ENCODE measurements at places on chromosomes 16 and 17.

GRCh38 chr17:47423406-47424295 is 99.9 kb downstream of the EFCAB13 start:
- DNase-seq = no peak

GRCh38 chr17:2178798-2179501 is 124.0 kb downstream of the HIC1 start:
- no peak for DNase-seq

DNA sequence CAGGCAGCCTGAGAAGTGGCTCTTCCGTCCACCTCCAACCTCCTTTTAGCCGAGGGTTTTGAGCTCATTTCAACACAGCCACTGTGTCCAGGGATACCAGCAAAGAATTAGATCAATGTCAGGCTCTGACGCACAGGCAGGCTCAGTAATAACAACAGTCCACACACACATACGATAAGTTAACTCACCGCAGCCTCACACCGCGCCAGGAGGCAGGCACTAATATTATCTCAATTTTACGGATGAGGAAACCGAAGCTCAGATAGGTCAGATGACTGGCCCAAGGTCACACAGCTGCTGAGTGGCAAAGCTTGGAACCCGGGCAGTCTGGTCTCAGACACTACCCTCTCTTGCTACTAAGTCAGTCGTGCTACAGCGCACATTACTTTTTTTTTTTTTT is 22.9 kb downstream of the ABR start:
- DNase-seq = no peak

GRCh38 chr16:531494-532125 is 4.1 kb downstream of the CAPN15 start:
- no peak for DNase-seq

DNA sequence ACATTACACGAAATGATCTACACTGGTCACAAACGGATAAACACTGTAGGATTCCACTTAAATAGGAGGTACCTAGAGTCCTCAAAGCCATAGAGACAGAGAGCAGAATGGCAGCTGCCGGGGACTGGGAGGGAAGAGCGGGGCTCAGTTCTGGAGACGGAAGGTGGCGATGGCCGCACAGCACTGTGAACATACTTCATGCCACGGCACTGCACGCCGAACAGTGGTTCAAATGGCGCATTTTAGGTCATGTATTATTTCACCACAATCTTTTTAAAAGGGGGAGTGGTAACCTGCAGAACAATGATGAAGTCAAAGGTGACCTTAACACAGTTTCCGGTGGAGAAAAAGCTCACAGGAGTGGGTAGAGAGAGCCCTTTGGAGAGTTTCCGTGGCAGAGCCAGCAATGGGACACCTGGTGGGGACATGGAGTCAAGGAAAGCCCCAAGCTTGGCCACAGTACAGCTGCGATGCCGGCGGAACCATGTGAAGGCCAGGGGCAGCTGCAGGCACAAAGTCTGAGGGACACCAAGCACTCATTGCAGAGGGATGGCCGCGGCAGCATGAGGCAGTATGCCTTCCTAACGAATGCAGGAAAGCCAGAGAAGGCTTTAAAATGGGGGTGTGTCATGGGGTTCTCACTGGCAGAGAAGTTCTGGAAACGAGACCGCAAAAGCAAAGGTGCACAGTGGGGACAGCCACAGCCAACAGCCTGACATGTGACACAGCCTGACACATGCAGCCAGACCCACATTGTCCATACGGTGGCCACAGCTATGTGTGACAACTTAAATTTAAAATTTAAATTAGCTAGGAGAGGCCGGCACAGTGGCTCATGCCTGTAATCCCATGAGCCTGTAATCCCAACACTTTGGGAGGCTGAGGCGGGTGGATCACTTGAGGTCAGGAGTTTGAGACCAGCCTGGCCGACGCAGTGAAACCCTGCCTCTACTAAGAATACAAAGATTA is 7.3 kb downstream of the FLCN start:
- DNase-seq = no peak

DNA sequence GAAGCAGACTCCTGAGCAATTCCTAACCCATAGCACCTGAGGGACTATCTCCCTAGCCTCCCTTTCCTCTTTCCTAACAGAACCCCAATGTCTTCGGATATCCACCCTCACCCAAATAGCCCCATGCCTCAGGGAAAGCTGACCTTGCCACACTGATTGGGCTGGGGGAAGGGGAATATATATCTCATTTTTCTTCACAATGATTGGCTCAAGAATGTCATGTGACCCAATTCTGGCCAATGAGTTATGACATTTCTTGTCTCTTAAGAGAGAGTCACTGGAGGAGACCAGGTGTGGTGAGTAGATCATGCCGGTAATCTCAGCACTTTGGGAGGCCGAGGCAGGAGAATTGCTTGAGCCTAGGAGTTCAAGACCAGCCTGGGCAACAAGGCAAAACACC is 71.9 kb upstream of the NLK start:
- no peak for DNase-seq

GRCh38 chr16:78100112-78100467 is 636 bp downstream of the WWOX start:
- no peak for DNase-seq

GRCh38 chr17:44359458-44360143 is 4.1 kb downstream of the FAM171A2 start:
- no peak for DNase-seq

DNA sequence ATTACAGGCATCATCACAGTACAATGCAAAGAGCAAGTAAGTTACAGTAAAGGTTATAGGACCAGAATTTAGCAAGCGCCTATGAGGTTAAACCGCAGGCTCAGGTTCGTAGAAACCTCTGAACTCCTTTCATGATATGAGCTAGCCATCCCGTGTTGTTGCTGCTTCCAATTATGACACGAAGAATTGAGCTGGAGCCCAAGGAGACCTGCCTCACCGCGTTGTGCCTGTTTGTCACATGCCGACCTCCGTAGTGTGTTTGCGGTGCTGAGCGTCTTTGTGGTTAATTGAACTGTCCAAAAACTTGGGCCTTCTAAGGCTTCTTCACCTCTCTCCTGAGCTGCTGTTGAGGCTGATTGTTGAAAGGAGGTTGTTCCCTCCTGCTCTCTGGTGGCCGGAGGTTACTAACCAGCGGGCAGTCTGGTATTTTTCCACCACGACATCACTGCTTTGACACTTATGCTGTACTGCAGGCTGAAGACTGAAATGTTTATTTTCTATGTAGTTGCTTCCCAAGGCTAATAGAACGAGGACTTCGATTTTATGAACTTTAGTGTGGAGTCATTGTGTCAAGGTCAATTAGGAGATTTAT is 67.5 kb downstream of the SEC14L1 start:
- no peak for DNase-seq

DNA sequence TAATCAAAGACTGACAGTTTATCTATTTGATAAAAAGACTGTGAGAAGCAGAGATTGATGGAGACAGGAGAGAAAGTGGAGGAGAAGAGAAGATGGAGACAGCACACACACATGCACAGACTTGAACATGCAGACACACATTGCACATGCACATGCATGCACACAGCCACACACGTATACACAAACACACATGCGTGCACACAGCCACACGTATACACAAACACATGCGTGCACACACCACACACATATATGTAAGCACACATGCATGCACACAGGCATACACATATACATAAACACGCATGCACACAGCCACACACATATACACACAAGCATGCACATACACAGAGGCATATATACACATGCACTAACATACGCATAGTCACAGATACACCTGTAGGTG is 313.4 kb downstream of the HAPSTR1 start:
- no peak for DNase-seq

DNA sequence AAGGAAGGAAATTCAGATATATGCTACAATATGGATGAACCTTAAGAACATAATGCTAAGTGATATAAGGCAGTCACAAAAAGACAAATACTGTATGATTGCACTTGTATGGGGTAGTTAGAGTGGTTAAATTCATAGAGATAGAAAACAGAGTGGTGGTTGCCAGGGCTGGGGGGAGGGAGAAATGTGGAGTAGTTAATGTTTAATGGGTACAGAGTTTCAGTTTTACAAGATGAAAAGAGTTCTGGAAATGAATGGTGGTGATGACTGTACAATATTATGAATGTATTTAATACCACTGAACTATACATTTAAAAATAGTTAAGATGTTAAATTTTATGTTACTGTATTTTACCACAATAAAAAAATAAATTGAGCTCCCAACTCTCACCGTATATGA is 157.9 kb downstream of the TOX3 start:
- no peak for DNase-seq

- no peak for DNase-seq
Observed at GRCh38 chr16:4654011-4654963, 29.7 kb downstream of the MGRN1 start.

DNA sequence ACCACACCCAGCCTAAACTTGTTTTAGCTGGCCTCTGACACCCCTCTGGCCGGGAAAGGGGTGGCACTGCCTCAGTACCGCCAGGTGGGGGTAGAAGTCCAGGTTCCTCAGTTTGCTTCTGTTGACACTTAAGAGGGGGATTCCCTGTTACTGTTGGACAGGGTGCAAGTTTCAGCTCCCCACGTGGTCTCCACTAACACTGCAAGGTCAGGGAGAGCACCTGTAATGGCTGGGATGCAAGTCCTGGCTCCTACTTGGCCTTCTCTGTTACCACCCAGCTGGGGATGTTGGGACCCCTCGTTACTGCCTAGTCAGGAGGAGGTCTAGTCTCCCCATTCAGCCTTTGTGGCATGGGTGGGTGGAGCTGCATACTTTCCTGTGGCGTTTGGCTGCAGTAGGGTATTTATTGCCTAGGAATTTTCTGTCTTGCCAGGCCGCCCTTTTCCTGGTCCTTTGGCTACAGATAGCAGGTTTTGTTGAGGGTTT is 10.6 kb upstream of the MFAP4 start:
- DNase-seq = no peak

DNA sequence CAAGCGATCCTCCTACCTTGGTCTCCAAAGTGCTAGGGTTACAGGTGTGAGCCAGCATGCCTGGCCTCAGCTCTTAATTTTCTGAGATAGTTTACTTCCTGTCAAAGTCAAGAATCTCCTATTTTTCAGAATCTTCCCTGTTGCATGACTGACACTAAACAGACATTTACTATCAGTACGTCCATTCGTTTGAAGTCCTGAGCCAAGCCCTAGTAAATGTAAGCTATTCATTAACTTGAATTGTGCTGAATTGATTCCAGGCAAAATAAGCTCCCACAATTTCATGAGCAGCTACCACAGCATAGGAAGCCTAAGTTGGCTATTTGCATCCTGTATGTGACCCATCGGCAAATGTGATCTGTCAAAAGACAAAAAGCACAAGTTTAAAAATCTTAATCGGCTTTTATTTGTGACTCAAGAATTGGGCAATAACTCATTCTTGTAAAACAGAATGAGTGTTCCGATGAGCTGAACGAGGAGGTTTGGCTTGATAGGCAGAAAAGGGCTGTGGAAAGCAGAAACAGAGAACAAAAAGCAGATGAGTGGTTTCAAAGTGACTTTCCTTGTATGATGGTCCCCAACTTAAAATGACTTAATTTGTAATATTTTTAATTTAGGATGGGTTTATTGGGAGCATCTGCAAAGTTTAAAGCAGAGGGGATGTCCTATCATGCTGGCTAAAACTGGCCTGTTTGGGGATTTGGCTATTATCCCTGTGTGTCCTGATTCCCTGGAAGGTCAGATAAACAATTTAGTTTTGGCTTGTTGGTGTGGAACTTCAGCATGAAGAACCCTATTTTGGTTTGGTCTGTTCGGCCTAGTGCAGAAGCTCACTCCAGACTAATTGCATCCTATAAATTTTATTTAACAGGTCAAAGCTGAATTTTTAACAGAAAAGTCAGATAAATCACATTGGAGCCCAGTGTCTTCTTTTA is 14.2 kb downstream of the RNF112 start:
- DNase-seq = no peak

GRCh38 chr17:38358586-38359513 is 7.2 kb downstream of the SOCS7 start:
- no peak for DNase-seq

DNA sequence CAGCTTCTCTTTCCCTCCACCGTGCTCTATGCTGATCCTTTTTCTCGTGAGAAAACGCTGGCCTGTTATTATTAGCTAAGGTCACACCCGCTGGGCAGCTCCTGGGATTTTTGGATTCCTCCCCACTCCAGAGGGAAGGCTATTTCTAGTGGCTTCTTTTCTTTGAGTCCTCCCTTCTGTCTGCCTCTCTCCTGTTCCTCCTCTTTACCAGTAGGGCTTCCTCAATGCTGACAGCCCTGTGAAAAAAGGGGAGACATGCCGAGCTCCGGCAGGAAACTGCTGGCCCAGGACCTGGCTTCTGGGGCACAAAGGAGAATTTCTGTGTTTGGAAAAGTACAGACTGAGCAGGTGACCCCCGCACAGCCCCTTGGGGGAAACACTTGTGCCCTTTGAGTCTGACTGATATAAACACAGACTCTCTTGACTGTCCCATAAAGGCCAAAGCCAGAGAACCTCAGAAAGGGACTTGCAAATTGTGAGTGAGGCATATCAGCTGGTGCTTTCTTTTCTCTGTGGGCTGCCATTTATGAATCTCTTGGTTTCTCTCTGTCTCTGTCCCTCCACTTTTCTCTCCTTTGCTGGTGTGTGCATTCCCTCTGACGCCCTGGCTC is 14.0 kb upstream of the RNF135 start:
- no peak for DNase-seq

DNA sequence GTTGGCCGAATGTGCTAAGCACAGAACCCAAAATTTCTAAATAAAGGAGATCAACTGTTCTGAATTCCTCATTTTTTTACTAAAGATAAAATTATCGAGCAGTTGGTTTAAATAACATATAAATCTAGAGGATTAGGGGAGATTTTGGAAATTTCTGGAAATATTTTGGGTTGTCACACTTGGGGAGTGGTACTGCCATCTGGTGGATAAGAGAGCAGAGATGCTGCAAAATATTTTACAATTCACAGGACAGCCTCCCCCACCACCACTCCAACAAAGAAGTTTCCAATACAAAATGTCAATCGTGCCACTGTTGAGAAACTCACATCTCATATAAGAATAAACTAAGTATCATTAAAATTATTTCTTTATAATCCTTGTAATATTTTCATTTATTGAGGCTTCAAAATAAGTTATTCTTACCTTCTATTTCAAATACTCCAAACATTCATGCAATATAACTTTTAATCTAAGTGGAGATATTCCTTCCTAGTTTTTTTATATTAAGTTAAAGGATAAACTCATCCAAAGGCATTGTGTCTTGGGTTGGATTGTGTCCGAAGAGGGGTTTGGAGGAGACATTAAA is 17.0 kb upstream of the ABCA8 start:
- no peak for DNase-seq
